ENCODE measurements at places on chromosomes 13 and 19.
A peak's percentile ranks its signal among the peaks of the same experiment; 100 is the strongest.

GRCh38 chr13:33642374-33643065 is 175.4 kb upstream of the RFC3 start:
- DNase-seq: no peak

- DNase-seq: no peak
Observed at GRCh38 chr13:100646030-100646673, 28.4 kb downstream of the TMTC4 start.

DNA sequence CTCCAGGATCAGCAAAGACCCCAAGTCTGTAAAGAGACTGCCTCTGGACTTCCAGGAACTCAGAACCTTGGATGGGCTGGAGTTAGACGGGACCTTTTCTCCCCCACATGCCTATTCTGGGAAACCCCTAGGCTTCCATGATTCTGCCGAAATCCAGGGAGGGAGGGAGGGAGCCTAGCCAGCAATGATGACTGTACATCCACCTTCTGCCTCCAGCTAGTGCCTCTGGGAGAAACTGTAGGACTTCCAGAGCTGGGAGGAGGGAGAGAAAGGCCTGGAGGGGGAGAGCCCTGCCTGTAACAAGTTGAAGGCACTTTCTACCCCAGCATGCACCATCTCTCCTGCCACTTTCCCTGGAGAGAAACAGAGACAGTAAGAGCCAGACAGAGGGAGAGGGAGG is 6.0 kb upstream of the HAS1 start:
- no peak for DNase-seq

DNA sequence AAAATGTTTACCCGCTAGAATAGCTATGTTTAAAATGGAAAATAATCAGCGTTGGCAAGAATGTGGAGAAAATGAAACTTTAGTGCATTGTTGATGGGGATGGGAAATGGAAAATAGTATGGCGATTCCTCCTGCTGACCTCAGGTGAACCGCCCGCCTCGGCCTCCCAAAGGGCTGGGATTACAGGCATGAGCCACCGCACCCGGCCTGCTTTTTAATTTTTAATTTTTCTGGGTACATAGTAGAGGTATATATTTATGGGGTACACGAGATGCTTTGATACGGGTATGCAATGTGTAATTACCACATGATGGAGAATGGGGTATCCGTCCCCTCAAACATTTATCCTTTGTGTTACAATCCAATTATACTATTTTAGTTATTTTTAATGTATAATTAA is 7.3 kb upstream of the NLRP8 start:
- no peak for DNase-seq

DNA sequence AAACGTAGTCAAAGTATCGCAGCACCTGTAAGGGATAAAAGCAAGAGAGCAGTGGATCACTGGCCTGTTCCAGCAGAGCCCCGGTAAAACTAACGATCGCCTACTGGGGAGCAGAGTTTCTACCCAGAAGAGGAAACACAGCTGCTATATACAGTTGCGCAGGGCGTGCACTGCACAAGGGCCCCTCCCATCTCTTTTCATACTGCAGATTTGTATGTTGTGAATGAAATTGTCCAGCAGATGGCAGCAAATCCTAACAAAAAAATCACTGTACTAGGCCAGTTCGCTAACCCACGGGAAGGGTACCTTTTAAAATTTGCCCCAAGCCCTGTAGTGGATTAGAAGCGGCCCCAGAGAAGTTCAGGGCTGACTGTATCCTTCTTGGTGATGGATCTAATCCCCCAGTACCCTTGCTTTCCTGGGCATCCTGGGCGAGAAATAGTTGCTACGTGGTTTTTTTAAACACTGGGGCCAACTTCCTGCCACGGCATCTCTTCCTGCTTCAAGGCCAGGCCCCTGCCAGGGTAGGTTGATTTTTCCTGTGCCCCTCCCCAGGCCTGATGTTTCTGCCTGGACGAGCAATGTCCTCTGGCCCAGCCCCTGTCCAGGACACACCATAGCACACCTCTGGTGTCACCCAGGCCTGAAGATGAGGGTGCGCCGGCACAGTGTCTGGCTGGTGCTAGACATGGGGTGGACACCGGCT is 127.0 kb downstream of the IER2 start:
- peak; percentile 7 for DNase-seq

DNA sequence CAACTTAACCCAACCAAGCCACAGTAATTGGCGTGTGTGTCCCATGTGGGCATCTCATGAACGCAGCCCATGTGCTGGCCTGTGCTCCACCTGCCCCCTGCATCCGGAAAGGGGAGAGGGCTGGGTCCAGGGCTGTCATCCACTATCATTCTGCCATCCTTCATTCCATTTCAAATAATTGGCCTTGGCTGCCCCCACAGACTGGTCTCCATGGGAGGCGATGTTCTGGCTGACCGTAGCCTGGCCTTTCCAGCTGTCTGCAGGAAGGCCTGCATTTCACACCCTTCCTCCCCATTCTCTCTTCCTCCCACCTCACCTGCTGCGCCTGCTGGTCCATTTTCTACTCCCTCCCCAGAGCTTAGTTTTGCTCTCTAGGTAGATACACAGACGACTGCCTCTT is 442.8 kb downstream of the COG6 start:
- DNase-seq: no peak

DNA sequence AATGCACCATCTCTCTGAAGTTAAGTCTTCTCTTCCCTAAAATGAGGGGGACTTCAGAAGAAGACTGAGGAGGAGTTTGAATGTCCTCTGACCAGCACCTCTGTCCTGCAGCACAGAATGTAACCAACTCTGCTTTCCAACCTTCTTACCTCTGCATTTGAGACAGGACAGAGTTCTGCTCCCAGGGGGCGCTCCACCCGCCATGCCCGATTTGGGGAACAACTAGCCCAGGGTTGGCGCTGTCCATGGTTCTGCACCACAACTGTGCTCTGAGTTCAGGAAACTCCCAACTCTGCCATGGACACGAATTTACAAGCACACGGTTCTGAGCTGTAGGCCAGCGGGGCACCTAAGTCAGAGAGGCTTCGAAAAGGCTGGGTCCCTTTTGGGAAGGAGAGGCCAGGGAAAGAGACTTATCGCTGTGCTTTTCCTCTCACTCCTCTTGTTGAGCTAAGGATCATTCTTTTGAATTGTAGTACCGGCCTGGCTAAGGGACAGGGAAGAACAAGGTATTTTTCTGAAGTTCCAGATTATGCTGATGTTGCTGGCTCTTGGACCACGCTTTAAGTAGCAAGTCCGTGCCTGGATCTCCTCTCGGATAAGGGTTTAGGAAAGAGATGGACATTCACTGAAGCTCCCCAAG is 22.2 kb downstream of the SIGLEC5 start:
- DNase-seq: no peak

DNA sequence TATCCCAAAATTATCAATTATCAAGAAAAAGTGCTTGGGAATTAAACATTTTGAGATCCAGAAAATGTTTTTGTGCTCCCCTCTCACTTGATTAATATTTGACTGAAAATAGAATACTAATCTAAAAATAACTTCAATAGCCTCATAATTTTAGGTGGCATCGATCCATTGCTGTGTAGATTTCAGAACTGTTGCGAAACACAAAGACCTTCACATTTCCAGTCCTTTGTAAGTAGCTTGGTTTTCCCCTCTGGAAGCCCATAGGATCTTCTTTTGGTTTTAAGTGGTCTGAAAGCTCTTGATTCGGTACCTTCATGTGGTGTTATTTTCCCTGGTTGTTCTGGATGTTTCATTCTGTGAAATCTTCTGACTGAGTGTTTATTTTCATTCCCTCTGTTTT is 176.5 kb downstream of the NUFIP1 start:
- no peak for DNase-seq

DNA sequence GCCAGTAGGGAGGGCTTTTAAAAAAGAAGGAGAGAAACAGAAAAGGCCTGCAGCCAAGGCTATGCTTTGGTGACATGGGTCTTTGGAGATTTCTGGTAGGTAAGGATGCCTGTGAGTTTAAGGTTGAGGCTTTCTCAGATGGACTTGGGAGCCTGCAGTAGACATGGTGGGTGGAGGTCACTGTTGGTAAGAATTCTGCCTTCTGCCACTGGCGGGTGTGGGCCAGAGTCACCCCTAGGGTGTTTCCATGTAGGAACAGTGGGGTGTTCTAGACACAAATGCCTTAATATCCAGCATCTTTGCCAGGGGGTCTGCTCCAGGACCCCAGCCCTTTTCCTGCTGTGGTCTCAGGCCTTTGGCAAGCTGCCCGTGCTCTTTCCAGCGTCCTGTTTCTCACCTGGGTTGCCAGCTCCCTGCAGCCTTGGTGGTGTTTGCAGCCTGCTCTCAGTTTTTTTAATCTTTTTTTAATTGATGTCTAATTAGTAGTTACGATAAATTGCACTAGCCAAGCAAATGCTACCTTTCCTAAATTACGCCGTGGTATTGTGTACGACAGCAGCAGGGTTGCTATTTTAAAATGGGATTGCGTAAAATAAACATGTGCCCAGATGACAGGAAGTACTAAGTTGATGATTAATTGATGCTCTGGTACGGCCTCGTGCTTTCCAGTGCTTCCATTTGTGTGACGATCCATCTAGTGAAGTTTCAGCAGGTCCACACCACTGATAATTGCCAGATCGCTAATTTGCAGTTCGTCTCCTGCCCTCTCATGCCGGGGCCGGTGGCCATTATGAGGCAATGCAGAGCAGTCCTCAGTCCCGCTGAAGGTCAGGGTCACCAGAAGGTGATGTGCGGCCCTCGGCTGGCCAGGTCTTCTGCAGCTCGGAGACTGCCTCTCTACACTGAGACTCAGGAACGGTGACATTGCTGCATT is 35.3 kb upstream of the NPAS1 start:
- no peak for DNase-seq

DNA sequence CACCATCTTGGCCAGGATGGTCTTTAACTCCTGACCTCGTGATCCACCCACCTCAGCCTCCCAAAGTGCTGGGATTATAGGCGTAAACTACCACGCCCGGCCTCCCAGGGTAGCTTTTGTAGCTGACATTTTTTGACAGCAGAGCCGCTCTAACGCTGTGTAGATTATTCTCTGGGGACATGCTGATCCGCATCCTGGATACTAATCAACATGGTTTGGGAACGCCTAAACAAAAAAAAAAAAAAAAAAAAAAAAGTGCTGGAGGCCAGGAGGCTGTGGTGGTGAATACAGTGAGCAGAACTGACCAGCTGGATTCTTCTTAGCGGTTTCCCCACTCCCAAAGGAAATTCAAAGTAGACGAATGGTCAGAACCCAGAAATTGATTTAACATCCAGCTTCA is 5.1 kb downstream of the LONP1 start:
- DNase-seq: no peak

DNA sequence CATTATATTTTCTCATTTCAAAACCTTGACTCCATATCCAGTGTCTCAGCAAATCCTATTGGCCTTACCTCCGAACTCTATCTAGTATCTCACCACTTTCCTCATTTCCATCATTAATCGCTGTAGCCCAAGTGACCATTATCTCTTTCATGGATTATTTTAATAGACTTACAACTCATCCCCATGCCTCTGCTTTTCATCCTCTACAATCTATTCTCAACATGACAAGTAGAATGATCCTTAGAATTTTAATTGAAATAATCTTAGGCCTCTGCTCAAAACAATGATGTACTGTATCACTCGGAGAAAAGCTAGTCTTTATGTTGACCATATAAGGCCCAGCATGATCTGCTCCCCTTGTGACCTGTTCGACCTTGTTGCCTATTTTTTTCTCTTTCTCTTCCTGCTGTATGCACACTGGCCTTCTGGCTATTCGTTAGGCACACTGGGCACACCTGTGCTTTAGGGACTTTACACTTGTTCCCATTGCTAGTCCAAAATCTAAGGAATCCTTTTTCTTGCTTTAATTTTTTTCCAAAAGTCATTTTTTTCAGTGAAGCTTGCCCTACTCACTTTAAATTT is 21.4 kb downstream of the DNAJC15 start:
- no peak for DNase-seq

GRCh38 chr13:35349673-35350278 is 126.7 kb downstream of the MAB21L1 start:
- no peak for DNase-seq

Data from stimulated activated CD8-positive, alpha-beta memory T cell treated with anti-CD3 and anti-CD28 coated beads, Interleukin-4, amount 100 ng/mL, for 1 hour (primary cell).